ENCODE measurements at places on chromosomes 2 and 18.

DNA sequence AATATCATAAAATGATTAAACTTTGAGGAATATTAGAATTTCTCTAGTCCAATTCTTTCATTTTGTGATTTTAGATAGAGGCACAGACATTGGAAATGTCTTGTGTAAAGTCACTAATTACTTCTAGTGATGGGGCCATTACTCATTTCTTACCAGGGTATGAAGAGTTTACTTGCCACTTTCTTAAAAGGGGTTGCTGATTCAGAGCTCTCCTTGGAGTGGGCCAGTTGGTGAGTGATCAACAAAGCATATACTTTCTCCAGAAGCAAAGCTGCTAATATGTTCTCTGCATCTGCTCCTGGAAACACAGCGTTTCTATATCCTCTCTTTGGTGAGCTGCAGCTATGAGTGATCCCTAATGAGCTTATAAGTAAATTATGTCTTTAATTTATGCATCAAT is 408.9 kb upstream of the LRATD1 start:
- no peak for DNase-seq

DNA sequence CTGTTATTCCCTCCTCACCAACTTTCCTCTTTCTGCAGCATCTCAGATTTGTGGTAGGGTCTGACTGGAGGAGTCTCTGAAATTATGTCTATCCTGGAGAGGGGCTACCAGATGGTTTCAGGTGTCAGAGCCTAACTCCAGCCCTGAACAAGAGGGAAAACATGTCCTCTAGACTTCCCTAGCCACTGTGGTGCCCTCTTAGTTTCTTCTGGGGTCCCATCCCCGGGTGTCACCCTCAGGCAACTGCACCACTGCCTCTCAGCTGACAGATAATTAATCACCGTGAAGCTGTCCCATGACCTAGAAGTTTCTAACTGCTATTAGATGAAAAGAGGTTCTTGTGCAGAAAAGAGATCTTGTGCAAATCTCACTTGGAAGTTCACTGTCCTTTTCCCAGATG is 95.1 kb upstream of the CELF4 start:
- no peak for DNase-seq

GRCh38 chr18:32929213-32929612 is 156.4 kb upstream of the KLHL14 start:
- DNase-seq: no peak

DNA sequence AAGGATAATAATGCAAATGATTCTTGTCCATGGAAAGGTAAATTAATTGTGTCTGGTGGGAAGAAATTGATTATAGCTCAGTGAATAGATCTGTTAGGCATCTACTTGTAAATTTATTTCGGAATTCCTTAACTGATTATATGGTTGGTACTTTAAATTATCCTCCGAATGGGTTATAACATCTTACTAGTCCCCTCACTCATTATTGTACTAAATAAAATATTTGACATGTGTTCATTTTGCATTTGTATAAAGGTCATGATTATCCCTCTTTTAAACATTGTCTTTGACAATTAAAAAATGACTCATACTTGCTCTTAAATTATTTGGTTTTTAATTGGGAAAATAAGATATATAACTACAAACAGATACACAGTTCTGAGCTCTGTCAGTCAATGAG is 47.4 kb downstream of the CAVIN2 start:
- DNase-seq: no peak

- DNase-seq: no peak
Measured at GRCh38 chr2:198916548-198917080, 541.1 kb downstream of the SATB2 start.

DNA sequence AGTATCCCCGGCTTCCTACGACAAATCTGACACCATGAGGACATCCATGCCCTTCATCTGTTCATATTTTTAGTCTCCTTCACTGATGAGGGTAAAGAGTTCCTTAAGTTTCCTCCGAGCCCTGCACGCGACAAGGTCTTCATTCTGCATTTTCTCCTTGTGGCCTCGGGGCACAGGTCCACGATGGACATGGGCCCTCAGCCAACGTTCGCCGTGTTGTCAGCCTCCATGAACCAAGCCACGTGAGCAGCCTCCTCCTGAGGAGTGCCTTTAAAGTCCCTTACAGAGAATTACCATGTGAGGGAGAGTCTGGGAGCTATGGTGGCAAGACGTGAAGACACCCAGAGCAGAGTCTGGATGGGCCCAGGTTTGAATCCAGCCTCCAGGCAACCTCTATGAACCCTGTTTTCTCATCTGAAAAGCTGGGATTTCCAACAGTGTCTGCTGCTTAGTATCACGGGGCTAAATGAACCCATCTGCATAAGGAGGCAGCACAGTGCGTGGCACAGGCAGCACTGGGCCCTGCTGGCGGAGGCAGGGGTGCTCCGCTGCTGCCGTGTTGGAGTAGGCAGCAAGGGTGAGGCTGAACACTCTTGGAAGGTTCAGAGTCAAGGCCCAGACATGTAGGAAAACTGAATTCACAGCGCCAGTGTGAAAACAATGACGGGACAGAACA is 54.1 kb downstream of the EIPR1 start:
- no peak for DNase-seq

DNA sequence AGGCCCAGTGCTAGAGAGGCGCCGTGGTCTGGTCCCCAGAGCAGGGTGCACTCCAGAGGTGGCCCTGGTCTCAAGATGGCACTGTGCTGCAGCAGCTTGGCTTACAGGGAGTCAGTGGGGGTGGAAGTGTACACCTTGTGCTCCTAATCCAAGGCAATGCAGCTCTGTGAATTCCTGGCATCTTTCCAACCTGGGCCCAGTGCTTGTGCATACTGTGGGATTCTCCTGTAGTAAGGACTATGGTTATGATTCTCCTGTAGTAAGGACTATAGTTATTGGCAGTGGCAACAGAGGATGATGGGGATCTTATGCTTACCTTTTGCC is 616.7 kb upstream of the REG3G start:
- DNase-seq: no peak

Data from AML-193 (cell line).